ENCODE measurements at places on chromosomes 4 and X.

- no peak for DNase-seq
These were observed 245.7 kb downstream of the ANTXR2 start for GRCh38 chr4:79827283-79827682.

- DNase-seq = no peak
These were observed 15.4 kb downstream of the HTR2C start for GRCh38 chrX:114599305-114599704.

- DNase-seq = no peak
These were observed 9.3 kb upstream of the TBC1D14 start for GRCh38 chr4:6900181-6900812.

DNA sequence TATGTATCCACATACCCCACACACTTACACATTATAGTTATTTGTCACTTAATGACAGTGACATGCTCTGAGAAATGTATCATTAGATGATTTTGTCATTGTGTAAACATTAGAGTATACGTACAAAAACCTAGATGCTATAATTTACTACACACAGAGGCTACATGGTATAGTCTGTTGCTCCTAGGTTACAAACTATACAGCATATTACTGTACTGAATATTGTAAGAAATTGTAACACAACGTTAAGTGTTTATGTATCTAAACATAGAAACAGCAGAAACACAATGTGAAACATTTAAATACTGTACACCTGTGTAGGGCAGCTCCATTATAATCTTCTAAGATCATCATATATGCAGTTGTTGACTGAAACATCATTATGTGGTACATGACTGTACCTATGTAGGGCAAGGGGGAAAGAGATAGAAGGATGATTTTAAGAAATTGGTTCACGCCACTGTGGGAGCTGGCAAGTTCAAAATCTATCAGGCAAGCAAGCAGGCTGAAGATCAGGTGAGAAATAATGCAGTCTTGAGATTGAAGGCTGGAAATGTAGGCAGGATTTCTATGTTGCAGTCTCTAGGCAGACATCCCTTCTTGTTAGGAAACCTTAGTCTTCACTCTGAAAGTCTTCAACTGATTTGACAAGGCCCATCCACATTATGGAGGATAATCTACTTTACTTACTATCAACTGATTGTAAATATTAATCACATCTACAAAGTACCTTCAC lies 78.0 kb upstream of the CPEB2 start:
- DNase-seq = no peak

GRCh38 chr4:126969360-126970235 lies 663.2 kb upstream of the INTU start:
- DNase-seq = no peak

DNA sequence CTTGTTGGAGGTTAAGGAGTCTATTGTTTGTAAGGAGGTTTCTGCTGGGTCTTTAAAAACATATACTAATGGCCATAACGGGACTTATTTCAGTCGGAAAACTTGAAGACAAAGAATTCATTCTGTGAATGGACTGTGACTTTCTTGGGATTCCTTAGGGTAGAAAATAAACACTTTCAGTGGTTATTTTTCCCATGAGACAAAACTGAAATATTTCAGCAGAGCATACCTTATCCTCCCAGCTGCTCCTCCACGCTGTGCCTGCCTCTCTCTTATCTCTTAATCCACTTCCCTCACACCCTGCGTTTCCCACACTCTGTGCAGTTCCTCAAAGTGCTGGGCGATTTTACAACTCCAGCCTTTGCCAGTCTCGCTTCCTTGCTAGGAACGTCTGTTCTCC lies 47.1 kb upstream of the SORBS2 start:
- DNase-seq = no peak

GRCh38 chr4:4864940-4865704 lies 5.7 kb downstream of the MSX1 start:
- no peak for DNase-seq

GRCh38 chrX:118552121-118552900 lies 56.7 kb downstream of the DOCK11 start:
- peak; percentile 85 for DNase-seq

GRCh38 chrX:49059681-49060085 lies 884 bp downstream of the CCDC120 start:
- no peak for DNase-seq

DNA sequence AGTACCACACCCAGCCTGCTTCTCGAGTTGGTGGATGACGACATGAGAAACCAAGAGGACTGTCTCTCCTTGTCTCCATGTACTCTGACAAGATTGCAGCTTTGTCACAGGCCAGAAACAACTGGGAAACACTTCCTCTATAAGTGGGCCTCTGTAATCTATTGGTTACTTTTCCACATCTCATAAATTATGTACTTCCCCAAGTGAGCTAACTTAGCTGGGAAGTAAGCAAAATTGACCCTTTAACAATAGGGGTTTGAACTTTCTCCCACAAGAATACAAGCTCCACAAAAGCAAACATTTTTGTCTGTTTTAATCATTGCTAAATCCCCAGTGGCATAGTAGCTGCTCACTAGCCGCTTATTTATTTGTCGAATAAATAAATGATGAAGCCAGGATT lies 14.1 kb upstream of the USO1 start:
- DNase-seq = peak; percentile 28

GRCh38 chr4:152531479-152531878 lies 4.4 kb downstream of the FBXW7 start:
- DNase-seq = no peak

DNA sequence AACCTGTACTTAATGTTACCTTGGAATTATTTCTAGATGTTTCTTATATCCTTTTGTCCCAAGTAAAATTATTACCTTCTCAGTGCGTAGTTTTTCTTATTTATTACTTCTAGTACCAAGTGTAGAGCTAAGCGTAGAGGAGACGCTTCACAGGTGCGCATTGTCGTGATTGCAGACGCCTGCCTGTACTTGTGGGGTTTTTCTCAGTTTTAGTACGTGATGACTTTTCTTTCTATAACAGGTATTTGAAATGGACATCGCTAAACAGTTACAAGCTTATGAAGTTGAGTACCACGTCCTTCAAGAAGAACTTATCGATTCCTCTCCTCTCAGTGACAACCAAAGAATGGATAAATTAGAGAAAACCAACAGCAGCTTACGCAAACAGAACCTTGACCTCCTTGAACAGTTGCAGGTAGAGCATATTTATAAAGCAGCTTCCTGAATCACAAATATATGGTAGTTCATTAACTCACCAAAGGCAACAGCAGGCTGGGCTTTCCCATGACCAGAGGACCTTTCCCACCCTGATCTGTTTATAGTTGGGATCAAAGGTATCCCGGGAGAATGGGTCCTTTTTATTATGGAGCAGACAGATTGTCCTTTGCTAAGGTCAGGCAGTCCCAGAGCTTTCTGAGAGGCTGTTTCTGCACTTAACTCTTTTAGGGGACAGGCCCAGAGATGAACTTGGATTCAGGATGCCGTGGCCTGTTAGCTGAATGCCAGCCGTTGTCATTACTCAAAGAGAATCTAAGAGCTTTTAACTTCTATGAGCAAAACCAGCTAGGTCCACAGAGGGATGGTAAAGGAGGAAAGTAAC lies 172.9 kb downstream of the PTTG2 start:
- no peak for DNase-seq

DNA sequence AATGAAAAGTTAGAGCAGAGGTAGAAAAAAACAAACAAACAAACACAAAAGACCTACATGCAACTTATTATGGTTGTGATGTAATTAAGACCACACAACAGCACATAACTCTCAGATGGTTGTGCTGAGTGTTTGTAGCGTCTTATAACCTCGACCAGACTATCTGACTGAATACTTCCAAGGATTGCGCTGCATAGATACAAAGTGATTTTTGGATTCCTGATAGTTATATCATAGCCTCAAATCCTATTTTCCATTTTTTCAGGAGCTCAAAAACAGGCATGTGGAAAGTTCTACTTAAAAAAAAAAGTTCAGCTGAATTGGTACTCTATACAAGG lies 236.1 kb downstream of the SPRY1 start:
- no peak for DNase-seq

- DNase-seq = no peak
These were observed 86.7 kb upstream of the C1QTNF7 start for GRCh38 chr4:15340902-15341732.

DNA sequence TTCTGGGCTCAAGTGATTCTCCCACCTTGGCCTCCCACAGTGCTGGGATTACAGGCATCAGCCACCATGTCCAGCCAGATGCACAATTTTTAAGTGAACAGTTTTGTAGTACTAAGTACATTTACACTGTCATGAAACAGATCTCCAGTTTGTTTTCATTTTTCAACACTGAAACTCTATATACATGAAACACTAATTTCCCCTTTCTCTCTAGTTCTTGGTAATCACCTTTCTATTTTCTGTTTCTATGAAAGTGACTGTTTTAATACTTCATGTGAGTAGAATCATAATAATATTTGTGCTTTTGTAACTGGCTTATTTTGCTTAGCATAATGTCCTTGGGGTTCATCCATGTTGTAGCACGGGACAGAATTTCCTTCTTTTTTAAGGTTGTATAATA lies 237.4 kb downstream of the CAMK2D start:
- no peak for DNase-seq

DNA sequence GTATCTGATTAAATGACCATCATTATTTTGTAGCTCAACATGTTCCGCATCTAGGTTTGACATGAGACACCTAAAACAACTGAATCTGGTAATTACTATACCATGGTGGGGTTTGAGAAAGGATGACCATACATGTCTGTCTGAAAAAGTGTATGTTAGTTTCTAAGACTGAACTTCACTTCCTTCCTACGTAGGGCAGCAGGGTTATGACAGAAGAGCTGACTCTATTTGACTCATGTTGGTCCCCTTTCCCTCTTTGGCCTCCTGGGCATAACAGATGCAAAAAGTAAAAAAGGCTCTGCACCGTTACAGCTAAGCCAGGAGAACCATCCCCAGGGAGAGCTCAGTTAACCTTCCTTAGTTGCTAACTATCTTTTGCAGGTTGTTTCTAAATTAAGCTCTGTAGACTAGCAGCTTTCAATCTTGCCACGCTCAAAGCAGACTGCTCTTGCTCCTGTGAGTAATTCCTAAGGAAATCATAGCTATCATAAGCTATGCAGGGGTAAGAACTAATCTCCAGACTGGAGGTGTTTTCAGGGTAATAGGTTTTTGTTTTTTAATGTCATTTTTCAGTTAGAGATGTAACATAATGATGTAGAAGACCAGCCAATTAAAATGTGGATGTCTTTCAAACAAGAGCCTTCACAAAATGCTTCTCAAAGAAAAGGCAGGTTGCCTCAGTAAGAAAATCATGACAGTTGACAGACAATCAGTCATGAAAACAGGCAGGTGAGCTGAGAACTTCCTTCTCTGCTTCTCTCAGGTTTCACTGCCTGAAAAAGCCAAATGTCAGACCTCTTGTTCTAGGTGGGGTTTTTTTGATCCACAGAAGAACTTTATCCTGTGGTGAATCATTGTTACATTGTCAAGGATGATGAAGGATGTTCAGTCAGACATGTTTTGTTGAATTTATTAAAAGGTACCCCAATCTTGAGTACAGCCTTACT lies 66.9 kb upstream of the DAPP1 start:
- DNase-seq = no peak

DNA sequence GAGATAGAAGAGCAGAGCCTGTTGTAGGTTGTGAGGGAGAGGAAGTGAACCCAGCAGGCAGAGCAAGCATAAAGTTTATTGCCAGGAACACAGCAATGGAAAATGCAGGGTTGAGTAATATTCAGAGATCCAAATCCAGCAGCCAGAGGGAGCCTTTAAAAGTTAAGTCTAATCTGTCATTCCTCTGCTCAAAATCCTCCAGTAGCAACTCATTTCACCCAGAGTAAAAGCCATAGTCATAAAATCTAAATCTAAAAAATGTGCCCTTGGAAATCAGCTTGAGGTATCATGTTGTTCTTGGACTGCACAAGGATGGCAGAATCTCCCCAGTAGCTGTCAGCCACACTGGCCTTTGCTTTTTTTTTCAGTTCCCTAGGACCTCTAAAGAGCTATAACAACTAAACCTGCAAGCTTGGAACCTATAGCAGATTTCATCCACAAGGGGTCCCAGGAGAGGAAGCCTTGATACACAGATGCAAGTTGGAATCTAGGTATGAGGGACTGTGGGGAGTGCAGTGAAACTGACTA lies 62.9 kb upstream of the FRAS1 start:
- DNase-seq = peak; percentile 61

GRCh38 chr4:168508683-168509082 lies 11.8 kb downstream of the PALLD start:
- DNase-seq = no peak

DNA sequence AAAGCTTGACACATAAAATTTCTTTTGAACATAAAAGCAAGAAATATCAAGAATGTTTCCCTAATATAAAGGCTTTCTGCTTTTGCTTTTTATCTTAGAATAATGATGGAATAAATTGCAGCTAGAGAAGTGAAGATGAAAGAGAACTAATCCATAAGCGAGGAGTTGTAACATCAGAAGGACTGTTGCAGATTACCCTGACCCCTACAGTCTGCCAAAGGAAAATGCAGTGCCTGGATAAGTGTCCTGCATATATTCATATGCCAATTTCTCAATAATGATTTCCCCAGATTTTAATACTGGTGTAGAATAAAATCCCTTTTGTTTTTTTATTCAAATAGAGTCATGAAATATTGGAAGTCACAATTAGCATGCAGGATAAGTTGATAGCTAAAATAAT lies 115.9 kb downstream of the MAGEC2 start:
- DNase-seq = peak; percentile 4

DNA sequence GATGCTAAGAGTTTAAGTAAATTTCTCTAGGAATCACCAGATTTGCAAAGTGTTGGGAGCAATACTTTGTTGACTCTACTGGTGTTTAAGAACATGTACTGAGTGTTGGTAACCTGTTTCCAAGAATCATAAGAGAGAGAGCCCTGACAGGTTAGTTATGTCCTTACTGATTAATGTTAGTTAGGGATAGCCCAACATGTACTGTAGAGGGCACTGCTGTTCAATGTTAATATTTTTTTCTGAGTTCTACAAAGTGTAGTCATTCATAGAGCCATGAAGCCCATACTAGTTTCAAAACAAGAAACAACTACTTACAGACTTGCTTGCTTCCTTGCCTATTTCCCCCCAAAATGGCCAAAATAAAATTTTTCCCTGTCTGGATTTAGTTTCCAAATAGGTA lies 11.9 kb downstream of the TMPRSS11D start:
- peak; percentile 66 for DNase-seq

- DNase-seq = peak; percentile 77
These were observed 1.5 kb upstream of the MSMO1 start for GRCh38 chr4:165325732-165326512.

DNA sequence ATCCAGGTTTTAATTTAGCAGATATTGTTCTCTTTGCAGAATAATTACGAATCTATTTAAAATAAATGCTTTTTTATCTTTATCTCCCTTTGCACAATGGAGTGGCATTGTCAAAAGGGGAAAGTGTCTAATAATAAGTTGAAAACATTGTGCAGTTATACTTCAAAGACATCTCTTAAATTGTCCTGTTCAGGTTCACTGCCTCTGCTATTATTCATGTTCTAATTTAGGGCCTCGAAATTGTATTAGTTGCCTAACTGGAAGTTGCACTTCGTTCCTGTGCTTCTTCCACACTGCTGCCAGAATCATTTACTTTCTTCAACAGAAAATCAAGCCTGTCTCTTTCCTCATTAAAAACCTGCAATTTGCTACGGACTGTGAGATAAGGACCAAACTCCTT lies 150.5 kb upstream of the SPRY1 start:
- DNase-seq = no peak

- no peak for DNase-seq
These were observed 1499.7 kb upstream of the AGA start for GRCh38 chr4:178941975-178942374.

- DNase-seq = no peak
These were observed 6.7 kb downstream of the LAMP2 start for GRCh38 chrX:120462370-120462769.

GRCh38 chrX:46710927-46711623 lies 47.8 kb downstream of the SLC9A7 start:
- no peak for DNase-seq

Data from fibroblast of the aortic adventitia (primary cell).